Hippocampal formation (tissue), 2 donors: ENCODE measurements at places on chromosomes 4 and X.

DNA sequence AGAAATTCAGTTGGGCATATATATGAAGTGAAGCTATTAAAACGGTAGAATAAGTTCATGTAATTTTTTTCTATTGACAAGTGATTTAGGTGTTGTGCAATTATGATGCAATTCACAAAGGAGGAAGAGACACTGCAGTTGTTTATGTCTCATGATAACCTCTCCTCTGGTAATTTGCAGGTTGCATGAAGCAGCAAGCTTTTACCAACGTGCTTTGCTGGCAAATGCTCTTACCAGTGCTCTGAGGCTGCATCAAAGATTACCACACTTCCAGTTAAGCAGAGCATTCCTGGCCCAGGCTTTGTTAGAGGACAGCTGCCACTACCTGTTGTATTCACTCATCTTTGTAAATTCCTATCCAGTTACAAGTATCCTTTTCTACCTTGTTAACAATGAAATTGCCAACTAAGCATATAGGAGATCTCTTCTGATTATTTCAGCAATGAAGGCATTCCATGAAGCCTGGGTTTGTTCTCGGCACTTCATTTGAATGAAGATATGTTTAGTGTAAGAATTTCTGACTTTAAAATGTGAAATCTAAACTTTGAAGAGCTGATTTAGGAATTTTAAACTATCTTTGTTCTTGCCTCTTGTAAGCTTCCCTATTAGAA is 3.9 kb downstream of the TMEM33 start:
- no peak for DNase-seq

GRCh38 chr4:176788971-176789370 is 3.8 kb downstream of the VEGFC start:
- DNase-seq = no peak

DNA sequence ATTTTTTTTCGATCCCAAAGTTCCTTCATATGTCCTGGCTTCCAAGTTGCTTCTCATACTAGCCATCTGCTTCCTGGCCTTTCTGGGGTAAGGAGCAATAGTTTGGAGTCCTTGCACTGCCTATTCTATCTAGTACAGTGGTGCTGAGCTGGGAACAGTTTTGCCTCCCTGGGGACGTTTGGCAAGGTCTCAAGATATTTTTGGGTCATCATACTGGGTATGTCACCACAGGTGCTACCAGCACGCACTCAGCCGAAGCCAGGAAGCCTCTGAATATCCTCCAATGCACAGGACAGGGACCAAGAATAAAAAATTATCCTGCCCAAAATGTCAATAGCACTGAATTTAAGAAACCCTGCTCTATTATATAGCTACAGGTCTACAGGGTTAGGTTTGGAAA is 35.4 kb upstream of the TMSB15B start:
- DNase-seq = no peak

DNA sequence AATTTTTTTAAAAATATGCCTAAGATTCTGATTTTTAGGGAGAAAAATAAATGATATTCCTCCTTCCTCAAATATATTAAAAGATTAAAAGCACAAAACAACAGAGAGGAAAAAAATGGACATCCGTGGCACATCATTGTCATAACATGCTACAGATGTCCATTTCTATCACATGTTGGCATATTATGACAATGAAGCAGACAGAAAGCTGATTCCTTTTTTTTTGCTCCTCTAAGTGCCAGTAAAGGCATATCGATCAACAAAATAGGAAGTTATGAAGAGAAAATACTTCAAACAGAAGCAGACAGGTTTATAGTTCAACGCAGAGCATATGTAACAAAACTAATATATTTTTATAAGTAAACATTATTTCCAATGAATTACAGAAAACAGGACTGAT is 11.2 kb downstream of the KLHL8 start:
- DNase-seq = no peak

- DNase-seq = peak; percentile 13
Measured at GRCh38 chrX:134171661-134172587, 65.1 kb upstream of the CCDC160 start.

GRCh38 chr4:37320513-37321235 is 76.1 kb downstream of the NWD2 start:
- DNase-seq = no peak

DNA sequence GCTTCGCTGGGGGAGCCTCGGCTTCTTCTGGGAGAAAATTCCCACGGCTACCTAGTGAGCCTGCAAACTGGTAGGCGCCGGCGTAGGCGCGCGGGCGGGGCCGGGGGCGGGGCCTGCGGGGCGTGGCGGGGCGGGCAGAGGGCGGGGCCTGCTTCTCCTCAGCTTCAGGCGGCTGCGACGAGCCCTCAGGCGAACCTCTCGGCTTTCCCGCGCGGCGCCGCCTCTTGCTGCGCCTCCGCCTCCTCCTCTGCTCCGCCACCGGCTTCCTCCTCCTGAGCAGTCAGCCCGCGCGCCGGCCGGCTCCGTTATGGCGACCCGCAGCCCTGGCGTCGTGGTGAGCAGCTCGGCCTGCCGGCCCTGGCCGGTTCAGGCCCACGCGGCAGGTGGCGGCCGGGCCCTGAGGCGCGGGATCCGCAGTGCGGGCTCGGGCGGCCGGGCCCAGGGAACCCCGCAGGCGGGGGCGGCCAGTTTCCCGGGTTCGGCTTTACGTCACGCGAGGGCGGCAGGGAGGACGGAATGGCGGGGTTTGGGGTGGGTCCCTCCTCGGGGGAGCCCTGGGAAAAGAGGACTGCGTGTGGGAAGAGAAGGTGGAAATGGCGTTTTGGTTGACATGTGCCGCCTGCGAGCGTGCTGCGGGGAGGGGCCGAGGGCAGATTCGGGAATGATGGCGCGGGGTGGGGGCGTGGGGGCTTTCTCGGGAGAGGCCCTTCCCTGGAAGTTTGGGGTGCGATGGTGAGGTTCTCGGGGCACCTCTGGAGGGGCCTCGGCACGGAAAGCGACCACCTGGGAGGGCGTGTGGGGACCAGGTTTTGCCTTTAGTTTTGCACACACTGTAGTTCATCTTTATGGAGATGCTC is at the start of gene HPRT1:
TSS of gene HPRT1 (plus strand) at position 161 of the 857 bp plus-strand sequence. CDS start at position 308, 147 bp downstream.
- peak; percentile 37 for DNase-seq

- DNase-seq = no peak
Measured at GRCh38 chr4:104973708-104974107, 173.0 kb upstream of the TET2 start.

- DNase-seq = no peak
Measured at GRCh38 chr4:151908201-151908600, 147.4 kb upstream of the GATB start.

DNA sequence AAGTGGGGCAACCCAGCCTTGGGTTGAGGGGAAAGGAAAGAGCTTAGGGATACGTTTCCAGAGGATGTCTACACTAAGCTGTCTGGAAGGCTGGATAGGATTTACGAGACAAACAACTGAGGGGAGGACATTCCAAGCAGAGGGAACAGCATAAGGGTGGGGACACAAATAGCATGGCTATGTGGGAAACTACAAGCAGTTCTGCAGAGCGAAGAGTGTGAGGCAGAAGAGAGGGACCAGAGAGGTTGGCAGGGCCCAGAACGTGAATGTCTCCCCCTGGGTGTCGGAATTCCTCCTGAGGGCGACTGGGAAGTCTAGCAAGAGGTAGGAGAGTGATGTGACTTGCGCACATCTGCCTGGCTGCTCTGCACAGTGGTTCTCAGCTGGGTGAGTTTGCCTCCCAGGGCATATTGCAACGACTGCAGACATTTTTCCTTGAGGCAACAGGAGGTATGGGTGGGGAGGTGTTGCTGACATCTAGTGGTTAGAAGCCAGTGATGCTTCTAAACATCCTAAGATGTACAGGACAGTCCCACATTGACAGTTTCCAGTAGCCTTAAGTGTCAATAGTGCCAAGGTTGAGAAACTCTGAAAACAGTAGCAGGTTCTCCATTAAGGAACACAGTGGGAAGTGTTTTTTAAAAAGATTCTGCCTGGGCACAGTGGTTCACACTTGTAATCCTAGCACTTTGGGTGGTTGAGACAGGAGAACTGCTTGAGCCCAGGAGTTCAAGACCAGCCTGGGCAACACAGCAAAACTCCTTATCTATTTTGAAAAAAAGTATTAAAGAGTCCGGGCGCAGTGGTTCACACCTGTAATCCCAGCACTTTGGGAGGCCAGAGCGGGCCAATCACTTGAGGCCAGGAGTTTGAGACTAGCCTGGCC is 9.2 kb downstream of the NDUFA1 start:
- no peak for DNase-seq

DNA sequence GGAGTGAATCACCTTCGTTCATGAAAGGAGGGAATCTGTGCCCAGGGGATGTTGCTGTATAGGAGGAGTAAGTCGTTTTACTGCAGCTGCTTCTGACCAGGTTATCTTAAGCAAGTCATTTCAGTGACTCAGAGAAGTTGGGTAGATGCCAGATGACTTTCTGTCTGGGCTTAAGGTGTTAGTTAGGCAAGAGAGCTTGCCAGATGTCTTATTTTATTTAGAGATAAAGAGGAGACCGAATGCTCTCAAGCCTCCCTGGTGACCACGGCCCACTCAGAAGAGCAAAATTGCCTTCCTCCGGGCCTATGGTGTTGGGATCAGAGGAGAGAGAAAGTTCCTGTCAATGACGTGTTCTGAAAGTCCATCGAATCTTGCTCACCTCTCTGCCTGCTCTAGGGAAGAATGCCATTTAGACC is 16.3 kb upstream of the ZNF827 start:
- DNase-seq = no peak

DNA sequence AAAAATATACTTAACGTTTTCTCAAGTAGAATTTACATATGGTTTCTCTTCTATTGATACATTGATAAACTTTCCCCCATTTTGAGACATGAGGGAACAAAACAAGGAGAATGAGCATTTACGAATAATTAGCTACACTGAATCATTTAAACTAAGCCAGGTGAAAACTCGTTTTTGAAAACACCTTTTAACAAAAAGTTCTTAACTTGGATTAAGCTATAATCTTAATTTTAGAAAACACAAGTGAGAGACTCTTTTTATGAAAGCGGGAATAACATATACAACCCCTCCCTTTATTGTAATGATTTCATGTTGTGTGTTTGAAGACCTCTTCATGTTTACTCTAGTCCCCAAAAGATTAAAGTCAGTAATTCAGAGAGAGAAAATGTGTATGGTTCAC is 20.1 kb downstream of the PDLIM3 start:
- DNase-seq = no peak

DNA sequence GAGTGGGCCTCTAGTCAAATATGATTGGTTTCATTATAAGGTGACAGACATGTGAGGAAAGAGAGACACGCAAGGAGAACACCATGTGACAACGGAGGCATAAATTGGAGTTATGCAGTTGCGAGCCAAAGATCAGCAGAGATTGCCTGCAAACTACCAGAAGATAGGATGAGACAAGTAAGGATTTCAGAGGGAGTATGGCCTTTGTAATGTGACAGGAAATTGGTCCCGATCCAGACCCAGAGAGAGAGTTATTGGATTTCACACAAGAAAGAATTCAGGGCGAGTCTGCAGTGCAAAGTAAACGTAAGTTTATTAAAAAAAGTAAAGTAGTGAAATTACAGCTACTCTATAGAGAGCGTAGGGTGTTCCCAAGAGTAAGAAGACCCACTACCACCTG is 35.7 kb upstream of the NDST4 start:
- DNase-seq = no peak

- no peak for DNase-seq
Measured at GRCh38 chrX:84956304-84956703, 47.4 kb upstream of the APOOL start.

- DNase-seq = no peak
Measured at GRCh38 chr4:75612306-75612705, 18.0 kb downstream of the CDKL2 start.

- no peak for DNase-seq
Measured at GRCh38 chrX:68703846-68704245, 56.4 kb downstream of the STARD8 start.

DNA sequence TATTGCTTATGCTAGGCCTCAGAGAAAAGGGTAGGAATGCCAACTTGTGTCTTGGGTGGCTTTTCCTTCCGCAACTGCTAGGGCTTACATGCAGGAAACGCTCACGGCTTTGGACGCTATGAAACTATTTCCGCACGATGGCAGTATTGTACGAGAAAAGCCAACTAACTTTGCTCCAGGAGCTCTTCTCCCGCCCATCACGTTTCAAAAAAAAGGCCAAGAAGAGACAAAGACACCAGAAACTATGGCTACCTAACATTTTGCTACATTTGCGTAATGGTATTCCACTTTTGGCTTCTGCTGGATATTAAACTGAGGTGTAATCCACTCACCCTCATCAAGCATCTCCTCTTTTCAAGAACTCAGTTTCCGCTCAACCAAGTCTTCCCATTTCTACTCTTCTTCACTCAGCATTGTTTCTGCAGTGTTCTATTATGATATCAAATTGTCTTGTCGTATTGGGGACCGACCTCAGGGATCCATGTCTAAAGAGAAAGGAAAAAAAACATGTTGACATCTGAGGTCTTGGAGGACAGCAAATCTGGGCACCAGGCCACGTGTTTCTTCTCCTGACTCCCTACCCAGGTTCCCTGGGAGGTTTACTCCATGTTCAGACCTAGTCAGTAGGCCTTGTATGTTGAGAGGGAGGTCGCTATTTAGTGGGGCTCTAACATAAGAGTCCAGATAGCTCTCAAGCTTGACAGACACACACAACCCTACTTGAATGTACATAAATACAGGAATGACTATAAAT is 239.4 kb upstream of the STK26 start:
- no peak for DNase-seq

- no peak for DNase-seq
Measured at GRCh38 chr4:178173771-178174170, 731.5 kb upstream of the AGA start.

DNA sequence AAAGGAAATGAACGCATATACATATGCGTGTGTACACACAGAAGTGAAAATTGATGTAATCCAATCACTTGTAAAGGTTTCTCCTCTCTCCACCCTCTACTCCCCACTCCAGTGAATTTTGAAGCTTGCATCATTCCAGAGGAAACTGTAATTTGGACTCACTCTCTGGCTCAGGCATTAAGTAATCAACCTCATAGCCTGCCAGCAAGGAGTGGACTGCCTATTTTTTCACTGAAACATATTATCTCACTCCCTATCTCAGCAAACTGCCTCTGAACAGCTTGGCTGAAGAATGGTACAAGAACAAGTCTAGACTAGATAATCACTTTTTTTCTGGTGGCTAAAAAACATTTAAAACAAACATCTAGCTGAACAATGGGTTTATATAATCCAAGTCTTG is 124.2 kb downstream of the C4orf51 start:
- no peak for DNase-seq

DNA sequence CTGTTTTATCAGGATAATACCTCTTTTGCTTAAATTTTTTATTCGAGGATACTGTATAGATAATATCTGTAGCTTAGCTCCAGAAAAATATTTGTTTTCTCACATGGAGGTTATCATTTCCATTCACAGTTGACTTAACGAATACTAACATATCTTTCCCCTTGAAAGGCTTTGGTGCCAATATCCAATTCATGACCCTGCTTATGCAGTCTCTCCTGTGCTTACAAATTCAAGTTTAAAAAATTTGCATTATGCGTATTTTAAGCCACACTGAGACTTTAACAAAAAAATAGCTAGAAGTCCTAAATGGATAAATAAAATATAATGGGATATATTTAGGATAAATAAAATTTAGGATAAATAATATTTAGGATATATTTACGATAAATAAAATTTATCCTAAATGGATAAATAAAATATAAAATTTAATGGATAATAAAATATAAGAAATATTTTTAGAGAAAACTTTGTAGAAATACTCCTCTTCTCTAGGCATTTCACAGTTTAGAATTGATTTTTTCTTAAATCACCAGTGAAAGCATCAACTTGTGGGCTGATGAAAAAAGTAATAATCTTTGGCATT is 22.5 kb downstream of the GUCY1B1 start:
- DNase-seq = no peak
